Mucosa of descending colon (tissue), 3 donors: ENCODE measurements at places on chromosomes 13 and 19. TPM values are rescaled to one million over a fixed set of nuclear protein-coding genes. Genes with fewer than 3 reads are reported as not detected.

DNA sequence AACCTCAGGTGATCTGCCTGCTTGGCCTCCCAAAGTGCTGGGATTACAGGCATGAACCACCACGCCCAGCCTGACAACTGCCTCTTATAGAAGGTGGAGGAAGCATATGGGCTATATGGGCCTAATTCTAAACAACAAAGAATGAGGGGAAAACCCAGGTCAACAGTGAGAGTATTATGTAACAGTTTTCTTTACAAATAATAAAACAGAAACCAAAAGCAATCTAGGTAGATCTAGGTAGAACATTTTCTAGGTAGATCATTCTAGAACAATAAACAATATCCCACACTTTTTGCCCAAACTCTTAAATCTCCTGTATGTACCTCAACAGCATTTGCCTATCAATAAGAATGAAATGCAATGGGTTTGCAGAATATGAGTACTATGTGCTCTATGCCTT, 267.4 kb downstream of the ABCC4 start:
- no peak for DNase-seq

DNA sequence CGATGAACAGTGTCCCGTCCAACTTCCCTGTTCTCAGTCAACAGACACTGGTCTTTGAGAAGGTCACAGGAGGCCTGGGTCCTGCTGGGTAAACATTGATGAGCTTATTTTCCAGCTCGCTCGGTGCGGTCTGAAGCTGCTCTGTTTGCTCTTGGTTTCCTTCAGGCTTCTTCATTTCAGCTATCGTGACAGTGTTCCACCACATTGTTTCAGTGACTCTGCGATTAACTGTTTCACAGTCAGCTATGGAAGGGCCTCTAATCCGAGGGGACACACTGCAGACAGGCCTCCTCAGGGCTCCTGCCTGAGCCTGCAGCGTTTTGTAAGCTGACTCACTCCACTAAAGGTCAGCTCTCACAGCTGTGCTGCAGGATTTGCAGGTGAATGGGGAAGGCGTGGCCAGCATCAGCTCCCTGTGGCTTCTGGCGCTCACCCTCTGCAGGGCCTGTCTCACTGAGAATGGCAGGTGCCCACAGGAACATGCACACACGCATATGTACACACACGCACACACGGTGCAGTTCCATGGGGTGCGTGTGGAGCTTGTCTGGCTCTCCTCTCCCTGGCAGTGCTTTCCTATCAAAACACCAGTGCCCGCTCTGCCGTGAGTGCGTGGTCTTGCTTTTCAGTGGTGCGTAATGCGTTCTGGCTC, 62.9 kb upstream of the MCF2L start:
- no peak for DNase-seq

- DNase-seq, result no peak
Measured at GRCh38 chr13:106232681-106233080, 302.8 kb downstream of the EFNB2 start.

GRCh38 chr19:38702278-38702677, 42.0 kb downstream of the CAPN12 start:
- DNase-seq, result no peak

DNA sequence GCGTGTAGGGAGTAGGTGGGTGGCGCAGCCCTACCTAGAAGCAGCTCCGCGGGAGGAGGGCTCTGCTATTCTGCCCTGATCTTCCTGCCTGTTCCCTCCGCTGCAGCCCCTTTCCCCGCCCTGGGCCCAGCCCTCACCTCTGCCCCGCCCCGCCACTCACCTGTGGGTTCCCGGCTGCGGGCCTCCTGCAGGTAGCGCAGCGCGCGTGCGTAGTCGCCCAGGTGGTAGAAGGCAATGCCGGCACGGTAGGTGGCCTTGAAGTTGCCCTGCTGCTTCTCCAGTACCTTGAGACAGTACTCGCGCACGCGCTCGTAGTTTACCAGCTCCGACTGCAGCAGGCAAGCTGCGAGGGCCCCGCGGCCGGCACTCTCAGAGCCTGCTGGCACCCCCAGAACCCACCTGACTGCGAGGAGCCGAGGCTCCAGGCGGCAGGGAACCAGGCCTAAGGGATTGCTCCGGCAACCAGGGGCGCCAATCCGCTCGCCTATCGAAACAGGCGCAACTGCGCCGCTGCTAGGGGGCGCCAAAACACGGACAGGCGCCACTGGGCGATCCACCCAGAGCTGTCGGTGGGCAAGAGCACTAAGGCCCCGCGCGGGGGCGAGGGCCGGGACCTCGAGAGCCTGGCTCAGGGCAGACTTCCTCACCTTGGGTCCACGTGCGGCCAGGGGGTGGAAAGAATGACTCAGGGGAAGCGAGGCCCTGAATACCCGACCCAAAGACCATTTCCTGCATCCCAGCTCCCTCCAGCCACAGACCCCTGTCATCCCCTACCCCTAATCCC, 965 bp downstream of the TTC9B start:
- peak; percentile 70 for DNase-seq

- no peak for DNase-seq
Measured at GRCh38 chr13:26007261-26008125, 44.3 kb downstream of the SHISA2 start.

Gene URAD
- total RNA-seq, result 23.9 TPM

DNA sequence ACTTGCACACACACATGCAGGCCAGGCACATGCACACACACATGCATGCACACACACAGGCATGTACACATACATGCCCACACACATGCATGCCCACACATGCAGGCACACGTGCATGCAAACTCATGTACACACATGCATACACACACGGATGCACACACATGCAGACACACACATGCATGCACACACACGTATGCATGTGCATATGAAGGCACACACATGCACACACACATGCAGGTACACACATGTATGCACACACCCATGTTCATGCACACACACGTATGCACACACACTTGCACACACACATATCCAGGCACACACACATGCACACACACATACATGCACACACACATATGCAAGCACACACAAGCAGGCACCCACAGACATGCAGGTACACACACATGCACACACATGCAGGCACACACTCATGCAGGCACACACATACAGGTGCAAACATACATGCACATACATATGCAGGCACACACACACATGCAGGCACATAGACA, 278.1 kb downstream of the LHFPL6 start:
- no peak for DNase-seq

Gene CD37
- total RNA-seq, result 10.1 TPM

DNA sequence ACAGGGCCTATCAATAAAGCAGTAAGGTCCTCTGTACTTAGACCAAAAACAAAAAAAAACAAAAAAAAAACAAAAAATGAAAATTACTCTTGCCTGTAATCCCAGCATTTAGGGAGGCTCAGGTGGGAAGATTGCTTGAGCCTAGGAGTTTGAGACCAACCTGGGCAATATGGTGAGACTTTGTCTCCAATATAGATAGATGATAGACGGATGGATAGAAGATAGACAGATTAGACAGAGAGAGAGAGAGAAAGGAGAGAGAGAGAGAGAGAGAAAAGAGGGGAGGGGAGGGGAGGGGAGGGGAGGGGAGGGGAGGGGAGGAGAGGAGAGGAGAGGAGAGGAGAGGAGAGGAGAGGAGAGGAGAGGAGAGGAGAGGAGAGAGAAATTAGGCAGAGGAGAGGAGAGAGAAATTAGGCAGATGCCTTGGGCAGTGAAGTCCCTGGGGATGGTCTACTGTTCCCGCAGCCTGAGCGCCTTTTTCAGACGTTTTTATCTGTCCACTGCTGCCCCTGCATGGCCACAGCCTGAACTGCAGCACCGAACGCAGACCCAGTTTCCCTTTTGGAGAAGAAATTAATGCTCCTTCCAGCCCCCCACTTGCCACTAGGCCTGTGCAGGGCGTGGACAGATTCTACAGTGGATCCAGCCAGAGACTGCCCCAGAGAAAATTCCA, 9.8 kb upstream of the ZNF627 start:
- DNase-seq, result peak; percentile 88

Gene IFNL1
- not detected for total RNA-seq

Gene SERPINE3
- not detected for total RNA-seq

GRCh38 chr13:44086389-44086788, 206.7 kb downstream of the LACC1 start:
- no peak for DNase-seq

DNA sequence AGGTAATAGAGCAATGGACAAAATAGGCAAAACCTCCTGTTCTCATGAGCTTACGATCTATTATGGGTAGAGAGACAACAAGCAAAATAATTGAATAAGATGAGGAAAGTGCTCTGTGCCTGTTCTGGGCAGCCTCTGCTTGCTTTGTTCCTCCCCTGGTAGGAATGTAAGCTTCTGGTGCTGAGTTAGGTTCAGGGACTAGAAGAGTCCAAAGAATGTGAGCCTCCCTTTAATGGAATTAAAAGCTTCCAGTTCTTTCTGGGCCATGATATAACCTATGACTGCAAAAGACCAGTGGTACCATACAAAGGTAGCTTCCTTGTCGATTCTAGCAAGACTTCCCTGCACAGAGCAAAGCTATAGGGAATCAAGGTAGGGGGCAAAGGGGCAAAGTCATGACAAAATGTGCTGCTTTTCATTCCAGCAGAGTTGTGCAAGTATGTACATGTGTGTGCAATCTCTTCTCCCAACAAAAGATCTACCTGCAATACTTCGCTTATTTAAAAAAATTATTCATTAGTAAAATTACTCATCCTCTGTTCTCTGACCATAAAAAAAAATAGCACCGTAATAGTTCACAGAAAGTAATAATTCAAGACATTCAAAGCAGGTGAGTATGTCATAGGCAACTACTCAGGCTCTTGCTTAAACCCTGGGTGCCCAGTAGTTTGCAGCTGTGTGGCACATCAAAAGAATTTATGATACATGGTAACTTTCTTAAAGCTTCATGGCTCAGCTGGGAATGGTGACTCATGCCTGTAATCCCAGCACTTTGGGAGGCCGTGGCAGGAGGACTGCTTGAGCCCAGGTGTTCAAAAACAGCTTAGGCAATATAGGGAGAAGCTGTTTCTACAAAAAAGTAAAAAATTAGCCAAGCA, 21.4 kb downstream of the ACOD1 start:
- no peak for DNase-seq

Gene ZNF610
- 1.7 TPM for total RNA-seq

GRCh38 chr19:7928741-7929701, 3.1 kb upstream of the CTXN1 start:
- DNase-seq, result no peak

Gene KLF1
- total RNA-seq, result not detected

GRCh38 chr13:67128136-67128535, 102.0 kb downstream of the PCDH9 start:
- no peak for DNase-seq

GRCh38 chr13:71461892-71462291, 405.1 kb downstream of the DACH1 start:
- no peak for DNase-seq

DNA sequence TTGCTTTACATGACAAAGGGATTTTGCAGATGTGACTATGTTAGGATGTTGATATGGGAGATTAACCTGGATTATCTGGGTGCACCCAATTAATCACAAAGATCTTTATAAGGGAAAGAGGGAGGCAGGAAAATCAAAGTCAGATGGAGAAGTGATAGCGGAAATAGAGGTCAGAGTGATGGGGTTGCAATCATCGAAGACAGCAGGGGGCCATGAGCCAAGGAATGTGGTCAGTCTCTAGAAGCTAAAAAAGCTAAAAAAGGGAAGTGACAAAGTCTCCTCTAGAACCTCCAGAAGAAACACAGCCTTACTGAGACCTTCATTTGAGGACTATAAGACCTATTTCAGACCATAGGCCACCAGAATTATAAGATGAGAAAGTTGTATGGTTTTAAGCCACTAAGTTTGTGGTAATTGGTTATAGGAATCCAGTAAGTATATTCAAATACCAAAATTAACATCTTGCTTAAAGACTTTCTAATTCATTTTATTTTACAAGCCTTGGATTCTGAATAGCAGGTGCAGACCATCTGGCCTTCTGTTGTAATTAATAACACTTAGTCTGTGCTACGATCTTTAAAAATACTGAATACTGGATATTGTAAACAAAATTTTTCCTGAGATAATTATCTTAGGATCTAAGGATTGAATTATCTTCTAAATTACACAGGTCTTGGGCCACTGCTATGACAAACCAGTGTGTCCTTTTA, 493.4 kb upstream of the PCDH20 start:
- DNase-seq, result no peak

Gene PSG11
- not detected for total RNA-seq

GRCh38 chr13:110108348-110109139, 198.4 kb downstream of the COL4A1 start:
- DNase-seq, result no peak

GRCh38 chr13:73293913-73294523, 235.2 kb downstream of the KLF5 start:
- DNase-seq, result peak; percentile 36

- no peak for DNase-seq
Measured at GRCh38 chr13:50448535-50448998, 394.9 kb downstream of the DLEU7 start.
